ENCODE measurements at places on chromosomes 2 and 18.

GRCh38 chr2:226125176-226125883 lies 674.3 kb downstream of the IRS1 start:
- no peak for DNase-seq

DNA sequence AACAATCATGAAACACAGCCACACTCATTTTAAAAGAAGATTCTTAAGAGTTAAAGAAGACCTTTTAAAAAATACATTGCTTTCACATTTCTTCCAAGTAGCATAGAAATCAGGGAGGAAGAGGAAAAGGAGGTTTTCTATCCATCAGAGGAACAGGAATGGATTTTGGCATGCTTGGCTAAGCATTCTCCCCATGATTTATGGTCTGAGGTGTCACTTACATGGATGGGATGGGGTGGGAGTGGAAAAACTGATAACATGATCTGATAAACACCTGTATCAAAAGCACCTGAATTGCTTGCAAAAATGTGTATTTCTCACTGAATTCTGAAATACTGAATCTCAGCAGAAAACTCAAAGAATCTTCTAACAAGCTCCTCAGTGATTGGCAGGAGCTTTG lies 265.9 kb downstream of the NRXN1 start:
- DNase-seq: no peak

DNA sequence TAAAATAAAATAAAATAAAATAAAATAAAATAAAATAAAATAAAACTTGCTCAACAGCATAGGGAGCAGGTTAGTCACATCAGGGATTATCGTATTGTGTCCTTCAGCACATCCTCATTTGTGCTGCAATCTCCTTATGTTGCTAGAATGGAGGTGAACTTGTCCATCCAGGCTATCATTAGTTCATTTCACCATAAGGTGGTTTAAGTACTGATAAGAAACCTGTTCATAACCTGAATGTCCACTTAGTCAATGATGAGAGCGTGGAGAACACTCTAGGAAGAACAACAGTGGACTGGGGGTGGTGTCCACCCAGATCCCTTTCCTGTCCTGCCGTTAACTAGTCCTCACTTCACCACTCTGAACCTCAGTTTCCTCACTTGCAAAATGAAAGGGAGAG lies 21.9 kb downstream of the DHRS9 start:
- DNase-seq: no peak

GRCh38 chr2:233252227-233252626 lies 754 bp downstream of the ATG16L1 start:
- no peak for DNase-seq

DNA sequence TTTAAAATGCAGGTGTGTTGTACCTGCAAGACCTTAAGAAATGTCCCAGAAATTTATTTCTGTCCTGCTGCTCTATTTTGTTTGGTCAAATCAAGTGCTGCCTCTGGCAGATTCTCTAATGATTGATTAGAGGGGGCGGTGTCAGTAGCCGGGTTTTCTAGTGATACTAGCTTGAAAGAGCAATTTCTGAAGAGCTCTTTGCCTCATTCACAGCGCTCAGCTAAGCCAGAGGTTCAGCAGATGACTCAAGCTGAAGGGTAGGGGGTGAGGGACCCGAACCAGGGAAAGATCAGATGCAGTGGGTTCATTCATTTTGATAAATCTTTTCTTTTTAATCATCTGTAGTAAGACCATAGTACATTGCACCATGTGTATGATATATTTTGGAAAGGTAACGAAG lies 15.0 kb downstream of the ZBTB7C start:
- no peak for DNase-seq

GRCh38 chr2:174981331-174981730 lies 23.9 kb downstream of the CHN1 start:
- no peak for DNase-seq

DNA sequence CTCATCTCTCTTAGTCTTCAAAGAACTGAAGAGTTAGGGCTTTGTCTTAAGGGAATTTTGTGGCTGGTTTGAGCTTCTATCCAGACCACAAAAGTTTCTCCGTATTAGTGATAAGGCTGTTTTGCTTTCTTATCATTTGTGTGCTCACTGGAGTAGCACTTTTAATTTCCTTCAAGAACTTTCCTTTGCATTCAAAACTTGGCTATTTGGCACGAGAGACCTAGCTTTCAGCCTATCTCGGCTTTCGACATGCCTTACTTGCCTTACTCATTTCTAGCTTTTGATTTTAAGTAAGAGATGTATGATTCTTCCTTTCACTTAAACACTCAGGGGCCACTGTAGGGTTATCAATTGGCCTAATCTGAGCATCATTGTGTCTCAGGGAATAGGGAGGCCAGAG lies 29.9 kb downstream of the HDHD2 start:
- DNase-seq: no peak

DNA sequence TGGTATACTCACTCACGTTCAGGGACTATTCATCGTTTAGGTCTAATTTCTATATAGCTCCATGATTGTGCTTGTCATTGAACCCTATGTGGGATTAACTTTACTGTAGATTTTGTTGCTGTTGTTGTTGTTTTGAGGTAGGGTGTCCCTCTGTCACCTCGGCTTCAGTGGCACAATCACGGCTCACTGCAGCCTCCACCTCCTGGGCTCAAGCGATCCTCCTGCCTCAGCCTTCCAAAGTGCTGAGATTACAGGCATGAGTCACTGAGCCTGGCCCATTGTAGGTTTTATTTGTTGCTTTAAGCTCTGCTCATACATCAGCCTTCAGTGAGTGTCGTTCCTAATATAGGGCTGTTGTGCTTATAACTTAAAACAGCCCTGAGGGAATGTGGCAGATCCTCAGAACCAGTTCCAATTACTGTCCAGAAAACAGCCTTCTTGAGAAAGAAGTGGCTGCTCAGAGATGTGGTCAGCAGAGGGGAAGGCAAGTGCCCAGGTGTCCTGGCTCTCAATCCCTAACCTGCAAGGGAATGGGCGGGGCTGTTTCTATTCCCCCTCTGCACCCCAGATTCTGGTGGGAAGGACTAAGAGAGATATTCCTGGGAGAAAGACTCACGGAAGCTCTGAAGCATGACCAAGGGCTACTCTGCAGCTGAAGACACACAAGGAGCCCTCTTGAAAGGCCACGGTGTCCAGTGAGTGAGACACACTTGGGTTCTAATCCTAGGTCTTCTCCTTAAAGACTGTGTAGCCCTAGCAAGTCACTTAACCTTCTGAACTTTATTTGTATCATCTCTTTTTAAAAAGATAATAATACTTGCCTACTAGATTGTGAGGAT lies 79.6 kb upstream of the LCLAT1 start:
- DNase-seq: no peak

GRCh38 chr2:170924969-170925368 lies 4.1 kb upstream of the GORASP2 start:
- DNase-seq: no peak

DNA sequence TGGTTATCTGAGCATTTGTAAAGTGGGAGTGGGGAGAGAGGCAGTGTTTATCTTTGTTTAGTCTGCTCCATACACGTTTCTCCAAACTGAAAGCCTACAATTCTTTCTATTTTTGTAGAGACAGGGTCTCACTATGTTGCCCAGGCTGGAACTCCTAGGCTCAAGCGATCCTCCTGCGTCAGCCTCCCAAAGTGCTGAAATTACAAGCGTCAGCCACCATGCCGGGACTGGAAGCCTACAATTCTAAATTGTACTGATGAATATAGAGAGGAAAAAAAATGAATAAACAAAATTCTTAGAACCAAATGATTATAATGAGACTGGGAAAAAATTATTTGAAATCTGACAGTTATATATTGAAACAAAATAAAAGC lies 1.4 kb upstream of the ZFAND2B start:
- no peak for DNase-seq

- DNase-seq: no peak
Measured at GRCh38 chr2:109440499-109441156, 173.1 kb downstream of the SEPTIN10 start.

- DNase-seq: no peak
Measured at GRCh38 chr2:123976054-123976648, 48.9 kb upstream of the CNTNAP5 start.

GRCh38 chr2:24632172-24632571 lies 141.1 kb downstream of the NCOA1 start:
- no peak for DNase-seq

- DNase-seq: no peak
Measured at GRCh38 chr2:229650901-229651300, 63.5 kb downstream of the DNER start.

DNA sequence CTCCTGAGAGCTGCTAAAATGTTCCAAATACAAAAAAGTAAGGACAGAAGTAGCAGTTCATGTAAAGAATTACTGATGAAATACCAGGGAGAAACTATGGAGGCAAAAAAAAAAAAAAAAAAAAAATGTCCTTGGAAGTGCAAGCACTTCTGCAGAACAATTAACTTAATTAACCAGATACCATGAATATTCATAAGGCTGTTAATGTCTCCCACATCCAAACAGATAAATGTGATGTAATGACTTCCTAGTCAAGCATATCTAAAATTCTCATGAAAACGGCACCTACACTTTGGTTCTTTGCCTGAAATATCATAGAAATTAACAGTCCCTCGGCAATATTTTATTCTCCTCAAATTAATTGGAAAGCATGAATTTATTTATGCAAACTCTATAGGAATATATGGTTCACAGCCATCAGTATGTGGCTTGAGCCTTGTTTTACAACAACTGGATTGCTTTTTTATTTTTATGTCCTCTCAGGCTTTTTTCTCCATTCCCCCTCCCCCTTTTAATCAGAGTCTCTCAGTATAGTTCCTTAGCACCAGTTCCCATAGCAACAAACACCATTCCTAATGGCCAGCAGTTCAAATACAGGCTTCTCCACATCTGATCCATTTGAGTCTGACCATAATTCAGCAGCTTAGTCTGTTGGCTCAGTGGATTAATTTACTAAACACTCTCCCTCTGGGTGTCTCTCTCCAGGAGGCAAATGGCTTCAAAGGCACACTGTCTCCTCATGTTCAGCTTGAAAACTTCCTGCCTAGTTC lies 97.1 kb downstream of the ITGA4 start:
- no peak for DNase-seq

GRCh38 chr2:65438137-65438899 lies 5.9 kb upstream of the SPRED2 start:
- peak; percentile 26 for DNase-seq

DNA sequence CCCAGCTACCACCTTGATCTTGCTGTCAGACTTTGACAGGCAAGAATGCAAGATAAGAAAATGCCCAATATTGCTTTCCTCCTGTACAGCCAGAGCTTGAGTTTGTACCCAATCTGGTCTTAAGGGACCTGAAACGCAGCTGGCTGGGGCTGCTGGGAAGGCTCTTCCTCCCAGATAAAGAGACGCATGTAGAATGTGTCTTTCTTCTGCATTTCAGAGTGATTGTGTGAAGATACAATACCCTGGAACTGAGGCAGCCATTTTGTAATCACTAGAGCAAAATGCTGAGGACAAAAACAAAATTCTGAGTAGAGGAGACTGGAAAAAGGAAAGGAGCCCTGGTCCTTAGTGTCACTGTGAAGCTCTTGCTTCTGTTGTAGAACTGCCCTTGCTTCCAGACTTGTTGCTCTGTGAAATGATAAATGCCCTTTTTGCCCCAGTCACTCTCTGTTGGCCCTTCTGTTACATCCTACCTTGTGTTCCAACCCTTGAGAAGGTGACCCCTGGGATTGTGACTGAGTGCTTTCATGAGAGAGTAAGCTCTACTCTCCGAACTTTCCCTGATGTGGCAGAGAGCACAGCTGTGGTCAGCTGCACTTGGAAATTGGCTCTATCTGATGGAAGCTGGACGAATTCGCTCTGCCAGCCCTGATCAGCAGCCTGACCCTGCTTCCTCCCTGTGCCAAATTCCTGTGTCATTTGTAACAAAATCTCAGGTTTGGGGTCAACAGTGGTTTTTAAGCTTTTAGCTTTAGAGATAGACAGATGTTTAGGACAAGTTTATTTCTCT lies 137.4 kb upstream of the RBMS1 start:
- no peak for DNase-seq
